ENCODE measurements at places on chromosomes 4 and X. TPM values are rescaled to one million over a fixed set of nuclear protein-coding genes. Genes with fewer than 3 reads are reported as not detected.

Gene PNMA3
- 0.06 TPM for total RNA-seq

- H3K27me3 ChIP-seq, result no peaks in the 10 kb centered on the region
- H3K4me3 ChIP-seq, result no peak overlapping the region
- DNase-seq, result no peak
- H3K36me3 ChIP-seq, result no peaks in the 10 kb centered on the region
- no peak overlapping the region for H3K27ac ChIP-seq
Measured at GRCh38 chr4:151690876-151691275, 69.9 kb downstream of the GATB start.

Gene TMEM255A
- total RNA-seq, result 1.5 TPM

- H3K27me3 ChIP-seq, result peaks cover 16% of the 10 kb centered on the region
- no peaks in the 10 kb centered on the region for H3K36me3 ChIP-seq
- no peaks in the 10 kb centered on the region for H3K4me1 ChIP-seq
- H3K27ac ChIP-seq, result no peak overlapping the region
Measured at GRCh38 chrX:104913348-104913747, 307.1 kb downstream of the TEX13A start.

GRCh38 chrX:132059973-132060540 lies 37.0 kb downstream of the STK26 start:
- no peak overlapping the region for H3K27ac ChIP-seq
- DNase-seq, result no peak
- H3K27me3 ChIP-seq, result peaks cover 15% of the 10 kb centered on the region
- H3K4me1 ChIP-seq, result no peaks in the 10 kb centered on the region

DNA sequence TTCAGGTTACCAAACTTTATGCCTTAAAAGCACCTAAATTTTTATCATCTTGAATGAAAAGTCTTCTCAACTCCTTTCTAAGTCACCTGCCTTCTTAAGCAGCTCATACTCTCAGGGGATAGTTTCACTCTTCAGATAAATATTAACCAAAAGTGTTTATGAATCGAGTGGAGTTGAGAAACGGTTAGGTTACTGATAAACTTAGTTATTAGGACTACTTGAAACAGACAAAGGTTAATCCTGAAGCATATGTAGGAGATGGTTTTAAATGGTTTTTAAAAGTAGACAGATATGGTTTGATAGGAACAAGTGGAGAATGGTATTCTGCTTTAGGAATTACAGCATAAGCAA lies 32.8 kb downstream of the CLDN22 start:
- DNase-seq, result no peak
- no peak overlapping the region for H3K27ac ChIP-seq
- no peaks in the 10 kb centered on the region for H3K4me1 ChIP-seq
- no peak overlapping the region for H3K4me3 ChIP-seq
- H3K36me3 ChIP-seq, result peaks cover 4% of the 10 kb centered on the region
- no peaks in the 10 kb centered on the region for H3K27me3 ChIP-seq

GRCh38 chrX:149455934-149456333 lies 49.2 kb downstream of the IDS start:
- H3K4me3 ChIP-seq, result no peak overlapping the region
- H3K27me3 ChIP-seq, result no peaks in the 10 kb centered on the region
- H3K27ac ChIP-seq, result no peak overlapping the region
- no peaks in the 10 kb centered on the region for H3K36me3 ChIP-seq

Gene SLC49A3
- total RNA-seq, result 7.9 TPM

- no peak overlapping the region for H3K4me3 ChIP-seq
- H3K36me3 ChIP-seq, result no peaks in the 10 kb centered on the region
- no peak for DNase-seq
- no peak overlapping the region for H3K27ac ChIP-seq
Measured at GRCh38 chr4:105093975-105094374, 52.7 kb upstream of the TET2 start.

Gene GC
- not detected for total RNA-seq

GRCh38 chr4:146283758-146284651 lies 69.7 kb downstream of the REELD1 start:
- H3K36me3 ChIP-seq, result no peaks in the 10 kb centered on the region
- H3K27ac ChIP-seq, result no peak overlapping the region
- no peak overlapping the region for H3K4me3 ChIP-seq

- no peak for DNase-seq
- H3K27ac ChIP-seq, result no peak overlapping the region
- H3K27me3 ChIP-seq, result no peaks in the 10 kb centered on the region
- no peaks in the 10 kb centered on the region for H3K36me3 ChIP-seq
- H3K4me3 ChIP-seq, result no peak overlapping the region
Measured at GRCh38 chrX:1491851-1492349, 39.2 kb upstream of the ASMTL start.

Gene DCLK2
- 6.5 TPM for total RNA-seq

Gene FGG
- 5.7 TPM for total RNA-seq

Gene CT45A10
- not detected for total RNA-seq

- H3K4me3 ChIP-seq, result no peak overlapping the region
- no peak overlapping the region for H3K27ac ChIP-seq
- H3K4me1 ChIP-seq, result no peaks in the 10 kb centered on the region
Measured at GRCh38 chr4:54750341-54750740, 92.6 kb downstream of the KIT start.

- H3K4me1 ChIP-seq, result no peaks in the 10 kb centered on the region
- H3K36me3 ChIP-seq, result no peaks in the 10 kb centered on the region
- no peak for DNase-seq
Measured at GRCh38 chr4:146742416-146742815, 103.7 kb downstream of the POU4F2 start.

- H3K4me3 ChIP-seq, result no peak overlapping the region
- no peak for DNase-seq
- H3K27ac ChIP-seq, result peak overlapping the region; percentile 70
- no peaks in the 10 kb centered on the region for H3K4me1 ChIP-seq
Measured at GRCh38 chrX:10611441-10612090, 8.8 kb downstream of the MID1 start.

- no peaks in the 10 kb centered on the region for H3K27me3 ChIP-seq
- H3K36me3 ChIP-seq, result no peaks in the 10 kb centered on the region
- no peak for DNase-seq
- no peak overlapping the region for H3K4me3 ChIP-seq
Measured at GRCh38 chr4:12729384-12729783, 754.8 kb downstream of the RAB28 start.

Gene CENPVL1
- not detected for total RNA-seq

Gene NUDT6
- 10.7 TPM for total RNA-seq

Gene PF4V1
- total RNA-seq, result not detected

DNA sequence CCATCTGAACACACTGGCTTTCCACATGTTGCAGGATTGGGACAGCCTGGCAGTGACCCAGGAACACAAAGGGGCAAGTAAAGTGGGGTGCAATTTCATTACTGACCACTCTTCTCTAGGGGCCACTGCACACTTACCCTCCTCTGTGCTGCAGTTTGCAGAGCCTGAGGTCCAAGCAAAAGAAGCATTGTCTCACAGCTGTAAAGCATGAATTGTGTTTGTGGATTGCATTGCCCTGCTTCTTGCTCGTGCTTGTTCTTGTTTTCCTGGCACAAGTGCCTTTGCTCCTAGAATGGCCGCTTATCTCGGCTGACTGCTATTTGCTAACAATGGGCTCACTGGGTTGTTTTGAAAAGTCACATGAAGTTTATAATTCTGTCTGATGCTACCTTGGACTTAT lies 209.1 kb upstream of the JADE1 start:
- peaks cover 51% of the 10 kb centered on the region for H3K4me1 ChIP-seq
- no peak for DNase-seq
- H3K36me3 ChIP-seq, result no peaks in the 10 kb centered on the region
- H3K27ac ChIP-seq, result peak overlapping the region; percentile 31

Gene EDA2R
- 7.0 TPM for total RNA-seq

DNA sequence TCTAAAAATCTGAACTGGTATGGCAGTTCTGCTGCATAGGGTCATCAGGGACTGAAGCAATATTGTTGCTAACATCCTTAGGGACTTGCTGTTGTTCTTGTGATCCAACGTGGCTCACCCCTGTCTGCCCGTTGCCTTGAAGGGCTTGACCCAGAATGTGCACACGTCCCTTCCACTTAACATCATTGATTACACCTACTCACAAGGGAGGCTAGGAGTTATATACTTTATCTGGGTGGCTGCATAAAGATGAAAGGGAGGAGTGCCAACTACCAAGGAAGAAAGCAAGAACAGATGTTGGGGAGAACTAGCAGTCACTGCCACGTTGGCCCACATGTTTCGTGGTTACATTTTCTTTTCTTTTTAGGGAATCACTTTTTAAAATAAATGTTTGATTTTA lies 34.0 kb downstream of the SLC9A6 start:
- DNase-seq, result no peak
- no peak overlapping the region for H3K27ac ChIP-seq
- no peak overlapping the region for H3K4me3 ChIP-seq
- H3K27me3 ChIP-seq, result no peaks in the 10 kb centered on the region
- H3K36me3 ChIP-seq, result no peaks in the 10 kb centered on the region

- H3K36me3 ChIP-seq, result no peaks in the 10 kb centered on the region
- H3K4me1 ChIP-seq, result no peaks in the 10 kb centered on the region
- no peak overlapping the region for H3K27ac ChIP-seq
- H3K27me3 ChIP-seq, result peaks cover 6% of the 10 kb centered on the region
- no peak for DNase-seq
Measured at GRCh38 chrX:29299684-29300083, 712.4 kb downstream of the IL1RAPL1 start.

DNA sequence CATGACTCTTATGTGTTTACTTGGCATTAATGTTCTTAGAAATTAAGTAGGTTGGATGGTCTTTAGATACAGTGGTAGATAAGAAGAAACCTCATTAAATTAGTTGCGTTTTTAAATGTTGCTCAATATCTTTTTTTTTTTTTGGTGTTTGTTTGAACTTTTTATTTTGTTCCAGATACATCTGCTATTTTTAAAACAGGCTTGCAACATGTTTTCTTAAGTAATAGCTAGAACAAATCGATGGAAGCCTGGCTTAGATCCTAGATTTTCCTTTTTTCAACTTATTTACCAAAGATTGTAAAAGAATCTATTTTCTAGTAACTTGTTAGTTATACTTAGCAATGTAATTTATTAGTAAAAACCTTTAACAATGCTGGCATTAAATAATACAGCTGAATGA lies 9.3 kb downstream of the CNKSR2 start:
- no peaks in the 10 kb centered on the region for H3K27me3 ChIP-seq
- H3K27ac ChIP-seq, result no peak overlapping the region
- H3K4me1 ChIP-seq, result no peaks in the 10 kb centered on the region
- no peaks in the 10 kb centered on the region for H3K36me3 ChIP-seq
- no peak overlapping the region for H3K4me3 ChIP-seq

Gene SULT1E1
- total RNA-seq, result 8.0 TPM

- no peak overlapping the region for H3K27ac ChIP-seq
- H3K4me3 ChIP-seq, result no peak overlapping the region
- no peak for DNase-seq
- H3K36me3 ChIP-seq, result no peaks in the 10 kb centered on the region
- no peaks in the 10 kb centered on the region for H3K4me1 ChIP-seq
Measured at GRCh38 chr4:184528051-184528450, 53.7 kb upstream of the IRF2 start.

DNA sequence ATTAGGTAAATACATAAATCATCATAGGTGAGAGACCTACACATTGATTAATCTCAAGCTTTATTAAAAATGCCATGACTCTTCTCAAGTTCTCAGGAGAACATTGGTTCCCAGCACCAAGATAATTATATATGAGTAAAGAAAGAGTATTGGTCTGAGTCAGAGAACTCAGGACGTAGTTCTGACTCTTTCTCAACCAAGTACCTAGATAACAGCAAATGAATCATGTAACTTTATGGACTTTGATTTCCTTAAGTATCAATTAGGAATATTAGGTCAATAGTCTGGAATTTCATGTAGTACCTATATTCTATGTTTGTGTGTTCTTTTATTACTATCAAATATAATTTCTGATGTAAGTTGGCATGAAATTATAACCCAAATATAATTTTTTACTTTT lies 409.9 kb downstream of the GABRG1 start:
- no peak for DNase-seq
- H3K27ac ChIP-seq, result no peak overlapping the region
- H3K27me3 ChIP-seq, result no peaks in the 10 kb centered on the region
- no peaks in the 10 kb centered on the region for H3K4me1 ChIP-seq

Gene NEUROG2
- total RNA-seq, result not detected

GRCh38 chrX:118325453-118325852 lies 20.5 kb upstream of the WDR44 start:
- no peaks in the 10 kb centered on the region for H3K36me3 ChIP-seq
- no peaks in the 10 kb centered on the region for H3K4me1 ChIP-seq
- H3K4me3 ChIP-seq, result no peak overlapping the region
- no peak overlapping the region for H3K27ac ChIP-seq
- no peak for DNase-seq

DNA sequence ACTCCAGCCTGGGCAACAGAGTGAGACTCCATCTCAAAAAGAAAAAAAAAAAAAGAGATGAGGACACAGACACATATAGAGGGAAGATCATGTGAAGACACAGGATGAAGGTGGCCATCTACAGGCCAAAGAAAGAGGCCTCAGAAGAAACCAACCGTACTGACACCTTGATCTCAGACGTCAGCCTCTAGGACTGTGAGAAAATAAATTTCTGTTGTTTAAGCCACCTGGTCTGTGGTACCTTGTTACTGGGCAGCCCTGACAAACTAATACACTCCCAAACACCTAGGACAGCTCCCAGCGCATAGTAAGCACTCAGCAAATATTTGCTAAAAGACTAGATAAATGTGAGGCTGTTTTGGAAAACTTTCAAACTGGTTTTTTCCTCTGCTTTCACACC lies 59.2 kb upstream of the SMIM10 start:
- H3K27me3 ChIP-seq, result no peaks in the 10 kb centered on the region
- H3K27ac ChIP-seq, result no peak overlapping the region
- DNase-seq, result no peak
- no peaks in the 10 kb centered on the region for H3K36me3 ChIP-seq

DNA sequence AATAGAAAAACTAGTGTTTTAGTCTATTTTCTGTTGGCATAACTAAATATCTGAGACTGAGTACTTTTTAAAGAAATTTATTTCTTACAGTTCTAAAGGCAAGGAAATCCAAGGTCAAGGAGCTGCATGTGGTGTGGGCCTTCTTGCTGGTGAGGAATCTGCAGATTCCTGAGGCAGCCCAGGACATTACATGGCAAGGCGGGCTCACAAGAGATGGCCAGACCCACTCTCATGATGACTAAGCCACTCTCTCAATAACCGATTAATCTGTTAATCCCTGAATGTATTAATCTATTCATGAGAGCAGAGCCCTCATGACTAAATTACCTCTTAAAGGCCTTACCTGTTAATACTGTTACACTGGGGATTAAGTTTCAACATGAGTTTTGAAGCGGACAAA lies 340.8 kb downstream of the GRXCR1 start:
- H3K4me1 ChIP-seq, result no peaks in the 10 kb centered on the region
- H3K36me3 ChIP-seq, result no peaks in the 10 kb centered on the region
- no peaks in the 10 kb centered on the region for H3K27me3 ChIP-seq
- no peak for DNase-seq
- no peak overlapping the region for H3K27ac ChIP-seq
- H3K4me3 ChIP-seq, result no peak overlapping the region

GRCh38 chr4:2438822-2439718 lies 20.3 kb downstream of the CFAP99 start:
- no peaks in the 10 kb centered on the region for H3K4me1 ChIP-seq
- H3K27ac ChIP-seq, result no peak overlapping the region
- no peak overlapping the region for H3K4me3 ChIP-seq
- no peak for DNase-seq

All from adrenal gland (tissue), 19 donors.